EL (cell line): ENCODE measurements at places on chromosomes 1 and 21.
A peak's percentile ranks its signal among the peaks of the same experiment; 100 is the strongest.

- DNase-seq: peak; percentile 96
These were observed 7.1 kb upstream of the DR1 start for GRCh38 chr1:93338387-93339146.

- DNase-seq: peak; percentile 64
These were observed 302.7 kb downstream of the DISC1 start for GRCh38 chr1:231929311-231929710.

DNA sequence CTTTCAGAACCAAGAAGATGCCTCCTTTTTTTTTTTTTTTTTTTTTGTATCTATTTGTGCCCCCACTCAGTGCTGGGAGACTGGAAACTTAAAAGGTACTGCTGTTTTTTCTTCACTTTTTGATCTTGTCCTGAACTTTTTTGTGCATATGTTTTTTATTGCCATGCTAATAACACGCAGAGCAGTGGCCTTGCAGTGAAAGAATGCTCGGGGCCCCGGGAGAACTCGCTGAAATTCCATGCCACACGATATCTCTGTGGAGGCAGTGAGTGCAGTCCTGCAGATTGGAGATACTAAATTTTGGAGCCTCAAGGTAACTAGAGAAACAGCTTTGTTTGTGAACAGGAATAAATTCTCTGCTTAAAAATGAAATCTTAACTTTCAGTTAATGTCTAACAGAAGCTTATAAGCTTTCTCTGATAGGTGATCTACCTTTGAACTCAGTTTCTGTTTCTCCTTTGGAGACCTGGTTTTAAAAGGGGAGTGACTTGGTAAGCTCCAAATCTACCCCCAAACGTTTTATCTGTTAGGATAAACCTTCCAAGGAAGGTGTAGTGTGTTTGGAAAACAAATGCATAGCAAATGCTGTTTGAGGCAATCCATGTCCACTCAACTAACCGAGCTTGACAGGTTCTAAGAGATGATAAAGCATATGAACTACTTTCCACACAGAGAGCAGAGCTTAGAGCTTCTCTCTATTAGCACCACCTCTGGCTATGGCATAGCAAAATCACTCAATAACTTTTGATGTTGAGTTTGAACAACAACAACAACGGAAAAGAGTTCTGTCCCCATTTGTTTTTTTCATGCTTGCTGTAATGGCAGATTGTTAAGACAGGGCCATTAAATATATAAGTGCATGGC, 113.7 kb upstream of the PLXNA2 start:
- DNase-seq: no peak

DNA sequence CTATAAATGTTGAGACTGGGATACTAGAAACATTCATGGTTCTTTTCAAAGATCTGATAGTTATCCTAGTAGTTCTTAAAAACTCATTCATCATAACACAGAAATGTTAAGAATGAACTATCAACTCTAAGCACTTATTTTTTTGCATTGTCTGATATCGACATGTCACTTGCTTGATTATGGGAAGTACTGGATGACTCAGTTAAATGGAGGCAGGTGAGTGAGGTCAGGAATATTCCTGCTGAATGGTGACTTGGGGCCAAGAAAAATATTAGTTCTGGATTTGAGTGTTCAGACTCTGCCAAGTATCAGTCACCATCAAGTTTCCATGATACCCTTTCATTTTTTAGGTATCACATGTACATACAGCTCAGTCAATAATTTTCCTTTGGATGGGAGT, 63.6 kb downstream of the NEK7 start:
- peak; percentile 84 for DNase-seq

- DNase-seq: no peak
These were observed 175.6 kb downstream of the FCRL5 start for GRCh38 chr1:157376681-157377080.

- DNase-seq: no peak
These were observed 286.8 kb upstream of the DUSP10 start for GRCh38 chr1:222028676-222029075.

DNA sequence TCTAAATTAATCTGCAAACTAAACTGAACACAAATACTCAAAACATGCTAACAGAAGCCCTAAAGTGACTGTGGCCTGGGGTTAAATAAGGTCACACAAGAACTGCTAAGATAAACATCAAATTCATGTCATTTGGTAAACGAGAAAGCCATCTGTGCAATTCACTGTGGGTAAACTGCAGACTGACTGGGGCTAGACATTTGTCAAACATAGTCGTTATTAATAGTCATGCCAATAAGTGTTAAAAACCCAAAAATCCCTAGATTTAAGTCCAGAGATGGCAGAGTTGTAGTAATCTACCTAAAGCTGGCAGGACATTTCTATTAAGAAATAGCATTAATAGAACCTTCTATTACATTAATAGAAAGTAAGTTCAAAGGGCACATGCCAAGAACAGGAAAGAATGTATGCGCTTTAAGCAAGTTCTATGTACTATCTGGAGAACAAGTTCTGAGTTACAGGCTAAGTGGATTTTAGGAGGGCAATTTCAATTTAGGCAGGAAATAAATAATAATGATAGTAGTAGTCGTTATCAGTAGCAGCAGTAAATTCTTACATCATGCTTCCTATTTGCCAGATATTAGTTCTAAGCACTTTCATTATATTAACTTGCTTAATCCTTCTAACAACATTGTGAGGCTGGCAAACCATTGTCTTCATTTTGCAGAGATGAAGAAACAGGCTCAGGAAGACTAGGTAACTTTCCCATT, 8.6 kb downstream of the EDEM3 start:
- DNase-seq: no peak
